ENCODE measurements at places on chromosomes 12 and 14. TPM values are rescaled to one million over a fixed set of nuclear protein-coding genes. Genes with fewer than 3 reads are reported as not detected.

GOLT1B gene
- total RNA-seq: 17.5 TPM

TESPA1 gene
- total RNA-seq: 0.27 TPM

PTPN6 gene
- 6.7 TPM for total RNA-seq

GPR135 gene
- 2.2 TPM for total RNA-seq

PDZRN4 gene
- total RNA-seq: 0.14 TPM
